ENCODE measurements at places on chromosomes 7 and 10. TPM values are rescaled to one million over a fixed set of nuclear protein-coding genes. Genes with fewer than 3 reads are reported as not detected.

Gene COBL
- total RNA-seq, result 0.46 TPM

Gene NUTM2E
- total RNA-seq, result not detected

Gene STEAP4
- 124 TPM for total RNA-seq

Gene MYL10
- not detected for total RNA-seq

Gene CALHM3
- total RNA-seq, result not detected

Gene HOXA13
- total RNA-seq, result not detected

Gene CFAP70
- total RNA-seq, result 0.76 TPM

DNA sequence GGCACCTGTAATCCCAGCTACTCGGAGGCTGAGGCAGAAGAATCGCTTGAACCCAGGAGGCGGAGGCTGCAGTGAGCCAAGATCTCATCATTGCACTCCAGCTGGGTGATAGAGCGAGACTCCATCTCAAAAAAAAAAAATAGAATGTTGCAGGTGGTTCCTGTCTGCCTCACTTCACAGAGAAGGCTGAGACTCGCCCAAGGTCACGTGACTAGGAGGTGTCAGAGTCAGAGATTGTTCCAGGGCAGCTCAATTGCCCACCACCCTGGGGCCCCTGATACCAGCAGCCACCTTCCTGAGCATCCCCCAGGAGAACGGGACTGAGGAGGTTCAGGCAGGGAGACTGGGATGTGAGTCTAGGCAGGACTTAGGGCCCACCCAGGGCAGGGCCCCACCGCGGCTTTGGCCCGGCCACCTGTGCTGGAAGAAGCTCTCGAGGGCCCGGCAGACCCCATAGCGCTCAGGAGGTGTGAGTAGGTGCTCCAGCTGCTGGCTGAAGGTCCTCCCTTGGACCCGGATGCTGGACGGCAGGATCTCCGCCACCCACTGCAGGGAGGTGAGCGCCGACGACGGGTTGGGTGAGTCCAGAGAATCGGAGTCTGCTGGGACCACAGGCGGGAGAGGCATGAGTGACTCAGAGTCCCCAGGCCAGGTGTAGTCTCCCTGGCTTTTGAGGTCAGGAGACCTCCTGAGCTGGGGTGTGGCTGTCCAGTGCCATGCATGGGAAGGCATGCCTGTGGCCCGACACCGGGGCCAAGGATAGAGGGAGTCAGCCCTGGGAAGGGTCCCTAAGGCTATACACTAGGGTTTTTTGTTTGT, 30.9 kb downstream of the GRID2IP start:
- DNase-seq, result no peak

DNA sequence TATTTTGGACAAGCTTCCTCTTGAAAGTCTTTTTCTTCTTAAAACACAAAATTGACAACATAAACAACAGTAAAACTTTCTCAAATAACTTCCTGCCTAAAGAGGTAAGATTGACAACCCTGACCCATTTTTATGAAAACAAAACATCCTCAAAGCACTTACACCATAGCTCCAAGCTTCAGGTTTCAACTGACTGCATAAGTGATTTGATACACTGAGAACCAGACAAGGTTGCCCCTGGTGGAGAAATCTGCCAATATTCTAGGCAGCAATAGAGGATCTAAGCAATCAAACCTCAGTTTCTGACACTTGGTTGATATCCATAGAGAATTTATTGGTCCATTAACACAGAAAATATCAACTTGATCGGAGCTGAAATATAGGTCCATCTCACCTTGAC, 147.8 kb downstream of the ELAPOR2 start:
- no peak for DNase-seq

GRCh38 chr10:6507311-6507710, 72.8 kb downstream of the PRKCQ start:
- no peak for DNase-seq

DNA sequence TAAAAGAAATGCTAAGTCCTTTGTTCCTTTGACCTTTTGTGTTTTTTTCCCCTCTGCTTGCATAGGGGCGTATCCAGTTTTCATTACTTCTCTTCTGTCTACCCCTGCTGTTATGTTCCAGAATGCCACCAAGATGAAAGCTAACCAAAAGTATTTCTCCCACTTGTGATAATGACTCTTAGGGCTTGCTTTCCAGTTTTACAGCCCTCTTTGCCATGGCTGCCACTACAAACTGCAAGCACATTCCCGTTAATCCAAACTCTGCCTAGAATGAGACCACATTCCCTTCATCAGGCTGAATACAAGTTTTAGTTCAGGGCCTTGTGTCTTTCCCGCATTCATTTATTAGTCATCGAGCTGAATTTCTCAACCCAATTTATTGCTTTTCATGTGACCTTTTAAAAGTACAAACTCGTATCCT, 23.6 kb upstream of the CD36 start:
- no peak for DNase-seq

DNA sequence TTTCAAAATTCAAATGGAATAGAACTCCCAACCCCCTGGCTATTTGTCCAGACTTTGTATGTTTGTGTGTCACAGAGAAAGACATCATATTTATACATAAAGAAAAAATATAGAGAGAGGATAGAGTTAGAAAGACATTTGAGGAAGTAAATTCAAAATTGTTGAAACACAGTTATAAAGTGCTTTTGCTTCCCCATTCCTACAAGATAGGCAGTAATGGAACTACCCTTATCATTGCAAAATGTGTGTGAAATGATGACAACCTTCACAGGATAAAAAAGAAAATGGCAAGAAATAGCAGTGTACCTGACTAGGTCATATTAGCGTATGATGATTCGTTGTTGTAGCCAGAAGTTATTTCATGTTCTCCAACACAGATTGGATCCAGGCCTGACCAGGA, 63.1 kb downstream of the FZD1 start:
- no peak for DNase-seq

GRCh38 chr7:125338110-125338509, 408.5 kb upstream of the POT1 start:
- no peak for DNase-seq

DNA sequence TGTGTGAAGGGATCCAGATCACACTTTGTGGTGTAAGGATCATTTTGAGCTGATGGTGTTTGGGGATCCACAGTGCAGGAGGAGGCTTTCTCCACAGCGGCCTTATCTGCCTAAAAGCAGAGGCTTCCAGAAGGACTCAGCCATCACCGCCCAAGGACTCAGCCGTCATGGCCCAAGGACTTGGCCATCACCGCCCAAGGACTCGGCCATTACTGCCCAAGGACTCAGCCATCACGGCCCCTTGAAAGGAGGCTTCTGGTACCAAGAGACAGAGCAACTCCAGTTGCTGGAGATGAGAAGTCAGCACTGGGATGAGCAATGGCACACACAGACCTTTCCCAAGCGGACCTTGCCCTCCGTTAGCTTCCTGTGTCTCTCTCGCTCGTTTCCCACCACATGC, 6.0 kb upstream of the CFAP46 start:
- no peak for DNase-seq

- peak; percentile 93 for DNase-seq
Observed at GRCh38 chr10:21334891-21335696, 190.4 kb downstream of the SKIDA1 start.

GRCh38 chr10:132764108-132764507, 21.8 kb downstream of the NKX6-2 start:
- no peak for DNase-seq

DNA sequence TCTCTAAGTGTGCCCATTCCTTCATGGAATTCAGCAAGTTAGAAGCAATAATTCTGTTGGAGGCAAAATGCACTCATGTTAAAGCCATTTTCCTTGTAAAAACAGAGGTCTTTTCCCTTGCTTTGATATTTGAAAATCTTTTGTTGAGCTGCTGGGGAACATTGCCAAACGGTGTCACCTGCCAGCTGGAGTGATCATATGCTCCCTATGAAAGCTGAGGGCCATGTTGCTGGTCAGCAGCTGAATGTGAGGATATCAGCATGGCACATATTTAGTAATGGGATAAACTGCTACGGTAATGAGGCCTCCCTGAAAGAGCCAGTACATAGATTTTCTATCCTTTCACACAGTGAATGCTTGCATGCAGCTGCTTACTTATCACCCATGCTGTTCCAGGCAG, 224.3 kb downstream of the THSD7A start:
- DNase-seq, result no peak

DNA sequence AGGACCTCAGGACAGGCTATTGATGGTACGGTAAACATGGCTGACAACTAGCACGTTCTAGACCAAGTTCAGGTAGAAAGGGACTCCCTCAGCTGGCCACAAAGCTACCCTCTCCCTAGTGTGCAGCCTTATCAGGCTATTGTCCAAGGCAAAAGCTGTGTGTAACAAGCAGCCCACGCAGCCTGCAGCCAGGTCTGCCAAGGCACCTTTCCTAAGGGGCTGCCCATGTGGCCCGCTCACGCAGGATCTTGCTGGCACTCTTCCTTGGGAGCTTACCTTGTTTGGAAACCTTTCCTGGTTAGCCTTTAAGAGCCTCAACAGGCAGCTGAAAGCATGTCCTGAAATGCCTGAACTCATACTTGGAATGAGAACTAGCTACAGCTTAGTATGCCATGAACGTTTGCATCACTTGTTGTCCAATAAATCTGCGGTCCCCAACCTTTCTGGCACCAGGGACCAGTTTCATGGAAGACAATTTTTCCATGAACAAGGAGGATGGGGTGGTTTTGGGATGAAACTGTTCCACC, 51.7 kb downstream of the SYPL1 start:
- peak; percentile 76 for DNase-seq

DNA sequence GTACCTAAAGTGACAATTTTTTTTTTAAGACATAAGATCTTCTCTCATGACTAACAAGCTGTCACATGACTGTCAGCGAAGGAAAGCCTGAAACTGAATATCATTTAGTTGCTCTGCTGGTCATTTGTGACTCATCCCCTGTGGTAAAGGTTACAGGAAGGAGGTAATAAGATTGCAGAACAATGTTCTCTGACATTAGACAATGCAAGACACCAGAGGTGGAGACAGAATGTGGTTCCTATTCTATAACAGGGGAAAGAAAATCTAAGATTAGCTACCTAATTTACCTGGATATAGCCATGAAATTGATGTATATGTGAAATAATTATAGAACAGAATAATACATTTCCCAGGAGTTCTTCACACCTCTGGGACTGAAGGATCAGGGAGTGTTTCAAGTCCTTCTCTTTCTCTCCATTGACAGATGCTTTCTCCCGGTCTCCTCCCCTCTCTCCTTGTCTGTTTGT, 47.7 kb downstream of the LRGUK start:
- no peak for DNase-seq

- no peak for DNase-seq
Observed at GRCh38 chr7:144659211-144659610, 176.6 kb downstream of the TPK1 start.

- DNase-seq, result no peak
Observed at GRCh38 chr7:69907720-69908119, 309.4 kb downstream of the AUTS2 start.

- no peak for DNase-seq
Observed at GRCh38 chr10:131490991-131491594, 179.6 kb upstream of the TCERG1L start.

DNA sequence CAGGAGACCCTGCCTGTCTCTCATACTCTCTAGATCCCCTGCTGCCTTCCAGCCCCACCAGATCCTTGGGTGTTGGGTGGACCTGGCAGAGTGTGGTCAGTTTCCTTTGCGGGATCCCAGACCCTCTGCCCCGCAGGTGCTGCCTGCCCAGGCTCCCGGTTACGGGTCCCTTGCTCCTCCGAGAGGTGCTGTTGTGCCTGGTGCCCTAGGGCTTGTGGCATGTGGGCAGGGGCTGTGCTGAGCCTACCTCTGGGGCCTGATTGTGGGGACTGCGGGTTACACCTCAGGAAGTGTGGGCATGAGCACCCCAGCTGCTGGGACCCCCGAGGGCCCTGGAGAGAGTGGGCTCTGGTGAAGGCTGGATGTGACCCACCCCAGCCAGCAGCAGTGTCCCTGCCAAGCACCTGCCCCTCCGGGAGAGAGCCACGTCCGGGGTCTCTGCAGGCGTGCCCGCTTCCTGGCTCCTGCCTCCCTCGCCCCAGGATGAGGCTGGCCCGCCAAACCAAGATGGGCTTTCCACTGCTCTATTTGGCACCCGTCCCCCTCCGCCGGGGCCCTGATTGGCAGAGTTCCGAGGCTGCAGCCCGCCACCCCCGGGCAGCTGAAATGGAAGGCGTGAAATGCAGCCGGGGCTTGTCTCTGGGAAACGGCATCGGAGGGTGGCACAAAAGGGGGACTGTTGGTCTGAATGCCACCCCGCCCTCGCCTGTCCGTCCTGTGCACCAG, 17.0 kb downstream of the CLIP2 start:
- DNase-seq, result no peak

GRCh38 chr10:126732308-126732707, 61.8 kb upstream of the C10orf90 start:
- no peak for DNase-seq

GRCh38 chr7:2019711-2020511, 212.8 kb downstream of the MAD1L1 start:
- peak; percentile 95 for DNase-seq

- DNase-seq, result no peak
Observed at GRCh38 chr7:12130609-12131008, 80.5 kb upstream of the TMEM106B start.

Data from posterior vena cava (tissue), 2 donors.